ENCODE measurements at places on chromosomes 16 and 17.
A peak's percentile ranks its signal among the peaks of the same experiment; 100 is the strongest.

DNA sequence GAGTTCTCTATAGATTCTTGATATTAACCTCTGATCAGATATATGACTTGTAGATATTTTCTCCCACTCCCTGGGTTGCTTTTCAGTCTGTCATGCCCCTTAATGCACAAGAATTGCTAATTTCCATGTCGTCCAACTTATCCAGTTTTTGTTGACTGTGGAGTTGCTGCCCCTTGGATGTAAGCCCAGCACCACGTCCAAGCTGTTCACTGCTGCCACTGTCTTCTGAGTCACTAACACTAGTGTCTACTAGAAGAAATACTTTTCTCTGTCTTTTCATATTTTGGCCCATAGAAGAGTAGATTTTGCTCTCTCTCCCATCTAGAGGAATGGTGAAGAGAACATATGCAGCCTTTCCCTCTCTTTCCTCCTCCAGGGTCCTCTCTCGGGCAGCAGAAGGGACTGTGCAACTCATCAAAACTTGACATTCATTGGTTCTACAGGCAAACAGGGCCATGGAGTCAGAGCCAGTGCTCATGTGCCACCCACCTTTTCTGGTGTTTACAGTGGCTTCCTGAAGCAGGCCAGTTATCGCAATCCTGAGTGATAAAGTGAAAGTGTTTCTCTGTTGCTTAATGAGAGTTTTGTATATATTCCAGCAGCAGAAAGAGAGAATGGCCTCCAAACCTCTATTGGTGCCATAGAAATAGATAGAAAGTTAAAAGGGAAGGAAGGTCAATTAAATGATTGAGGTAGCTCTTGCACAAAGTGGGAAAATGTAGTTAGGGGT, 22.6 kb upstream of the PMP22 start:
- no peak for DNase-seq

GRCh38 chr16:28181515-28181914, 30.2 kb downstream of the XPO6 start:
- peak; percentile 94 for DNase-seq

DNA sequence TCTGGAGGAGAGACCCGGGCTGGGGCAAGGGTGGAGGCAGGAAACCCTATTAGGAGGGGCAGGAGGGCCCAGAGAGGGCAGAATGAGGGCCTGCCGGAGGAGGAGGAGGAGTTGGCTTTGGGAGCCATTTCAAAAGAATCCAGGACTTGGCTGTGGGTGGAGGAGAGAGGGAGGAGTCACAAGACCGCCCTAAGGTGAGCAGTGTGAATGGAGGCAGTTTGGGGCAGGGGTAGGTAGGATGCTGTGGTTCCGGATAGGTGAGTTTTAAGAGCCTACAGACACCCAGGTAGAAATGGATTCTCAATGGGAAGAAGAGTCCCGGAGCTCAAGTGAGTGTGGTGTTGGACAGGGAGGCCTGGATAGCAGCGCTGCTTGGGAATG, 80.3 kb downstream of the ARHGAP23 start:
- DNase-seq, result no peak

DNA sequence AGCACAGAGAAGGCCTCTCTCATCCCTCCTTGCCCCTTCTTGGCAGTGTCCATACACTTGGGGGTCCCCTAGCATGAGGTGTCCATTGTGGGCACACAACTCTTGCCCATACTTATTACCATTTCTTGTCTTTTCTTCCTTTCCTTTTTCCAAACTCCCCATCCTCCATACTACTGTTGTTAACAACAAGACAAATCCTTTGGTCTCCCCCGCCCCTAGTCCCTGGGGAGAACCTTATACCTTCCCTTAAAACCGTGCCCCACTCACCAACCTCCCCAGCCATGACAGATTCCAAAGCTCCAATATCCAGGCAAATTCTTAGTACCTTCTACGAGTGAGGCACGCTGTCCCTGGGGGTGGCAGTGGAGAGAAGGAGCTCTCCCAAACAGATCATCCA, 82.9 kb downstream of the GAS7 start:
- DNase-seq, result no peak

- no peak for DNase-seq
Observed at GRCh38 chr16:65523283-65523944, 401.6 kb upstream of the CDH11 start.

- no peak for DNase-seq
Observed at GRCh38 chr17:64162554-64162953, 32.6 kb upstream of the ERN1 start.

DNA sequence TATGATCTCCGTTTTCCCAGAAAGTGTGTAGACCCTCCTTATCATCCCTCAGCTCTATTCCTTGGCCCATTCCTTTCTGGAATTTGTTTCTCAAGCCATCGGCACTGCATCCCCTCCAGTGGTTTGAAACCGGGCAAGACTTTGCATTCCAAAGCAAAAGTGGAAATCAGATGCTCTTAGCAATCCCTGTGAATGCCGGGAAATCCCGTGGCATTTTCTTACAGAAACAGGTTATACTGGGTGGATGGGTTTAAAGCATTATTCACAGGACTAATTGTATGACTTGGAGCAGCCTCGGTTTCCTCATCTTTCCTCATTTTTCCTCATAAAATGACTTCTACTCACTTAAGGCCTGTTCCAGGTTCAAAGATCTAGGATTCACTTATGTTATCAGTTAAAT, 52.0 kb downstream of the MAP2K6 start:
- no peak for DNase-seq

DNA sequence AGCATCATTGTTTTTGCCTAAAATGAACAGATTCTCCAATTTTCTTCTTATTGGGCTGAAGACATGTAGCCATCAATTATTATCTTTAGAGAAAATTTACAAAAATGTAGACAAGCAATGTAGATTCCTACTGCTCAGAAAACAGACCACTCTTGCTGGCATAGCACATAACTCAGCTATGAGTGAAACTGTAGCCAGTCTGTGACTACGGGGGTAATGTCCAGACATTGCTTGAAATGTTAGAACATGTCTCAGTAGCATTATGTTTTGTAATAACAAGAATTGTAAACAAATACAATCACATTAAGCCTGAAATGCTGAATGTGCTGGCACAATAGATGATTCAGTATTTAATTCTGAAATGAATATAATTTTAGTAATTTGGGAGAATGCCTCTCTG, 265.7 kb upstream of the KCNJ16 start:
- DNase-seq, result no peak

DNA sequence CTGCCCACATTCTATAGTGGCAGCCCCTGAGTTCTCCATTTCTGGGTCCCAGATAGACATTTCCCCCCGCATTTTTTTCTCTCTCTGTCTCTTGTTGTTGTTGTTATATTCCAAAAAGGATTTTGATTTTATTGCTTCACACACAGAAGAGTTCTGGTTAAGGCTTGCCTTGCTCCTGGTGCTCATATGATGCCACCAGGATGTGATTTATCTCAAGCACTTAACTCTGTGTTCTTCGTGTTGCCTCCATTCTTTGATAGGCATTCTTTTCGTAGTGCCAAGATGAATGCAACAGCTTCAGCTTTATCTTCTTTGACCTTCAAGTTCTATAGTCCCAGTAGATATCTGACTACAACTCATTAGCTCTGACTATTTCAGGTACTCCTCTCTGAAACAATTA, 9.1 kb downstream of the ITGA3 start:
- no peak for DNase-seq

DNA sequence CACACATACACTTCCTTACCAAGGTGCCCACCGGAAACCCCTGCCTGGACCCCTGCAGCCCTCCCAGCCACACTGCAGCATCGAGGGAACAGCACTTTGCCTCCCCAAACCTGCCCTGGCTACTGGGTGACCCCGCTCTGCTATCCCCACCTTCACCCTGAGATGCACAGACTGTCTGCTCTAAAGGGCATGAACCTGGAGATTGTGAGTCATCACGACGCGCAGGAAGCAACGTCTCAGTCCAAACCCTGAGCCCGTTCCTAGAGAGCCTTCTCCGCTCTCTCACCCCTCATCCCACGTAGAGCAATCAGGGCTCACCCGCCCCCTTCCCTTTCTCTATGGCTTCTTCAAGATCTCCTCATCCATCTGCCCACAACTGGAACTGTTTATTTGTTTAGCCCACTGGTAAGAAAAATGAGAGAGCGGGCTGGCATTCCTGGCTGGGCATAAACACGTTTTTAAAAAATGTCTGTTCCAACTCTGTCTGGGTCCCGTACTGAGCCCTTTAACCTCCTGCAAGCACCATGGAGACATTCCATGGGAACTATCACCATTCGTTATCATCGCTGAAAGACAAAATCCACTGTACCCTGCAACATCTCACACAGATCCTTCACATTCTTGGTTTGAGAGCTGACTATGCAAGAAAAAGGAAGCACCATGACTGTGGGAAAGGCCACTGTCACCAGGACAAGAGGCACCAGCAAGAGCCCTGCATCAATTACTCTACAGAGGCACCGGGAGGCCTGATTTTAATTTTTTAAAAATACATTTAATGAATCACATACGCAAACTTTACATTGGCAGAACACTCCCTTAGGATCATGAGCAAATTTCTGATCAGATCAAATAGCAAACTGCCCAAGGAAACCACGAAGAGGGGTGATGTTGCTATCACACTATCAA, 28.2 kb downstream of the ZFHX3 start:
- peak; percentile 60 for DNase-seq

DNA sequence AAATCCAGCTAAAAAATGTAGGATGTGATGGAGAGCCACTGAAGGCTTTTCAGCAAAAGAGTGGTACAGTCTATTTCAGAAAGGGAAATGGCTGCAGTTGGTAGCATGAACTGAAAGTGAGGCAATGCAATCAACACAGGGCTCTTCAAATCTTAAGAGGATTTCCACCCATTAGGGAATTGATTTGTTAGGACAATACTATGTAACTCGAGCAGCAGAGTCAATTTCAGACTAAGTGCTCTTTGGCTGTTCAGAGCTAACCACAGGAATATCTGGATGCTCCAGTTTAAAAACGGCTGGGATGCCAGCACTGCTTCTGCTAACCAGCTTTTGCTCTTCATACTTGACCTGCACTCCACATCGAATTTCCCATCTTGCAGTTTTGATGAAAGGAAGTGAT, 24.6 kb downstream of the CACNG1 start:
- DNase-seq, result no peak

DNA sequence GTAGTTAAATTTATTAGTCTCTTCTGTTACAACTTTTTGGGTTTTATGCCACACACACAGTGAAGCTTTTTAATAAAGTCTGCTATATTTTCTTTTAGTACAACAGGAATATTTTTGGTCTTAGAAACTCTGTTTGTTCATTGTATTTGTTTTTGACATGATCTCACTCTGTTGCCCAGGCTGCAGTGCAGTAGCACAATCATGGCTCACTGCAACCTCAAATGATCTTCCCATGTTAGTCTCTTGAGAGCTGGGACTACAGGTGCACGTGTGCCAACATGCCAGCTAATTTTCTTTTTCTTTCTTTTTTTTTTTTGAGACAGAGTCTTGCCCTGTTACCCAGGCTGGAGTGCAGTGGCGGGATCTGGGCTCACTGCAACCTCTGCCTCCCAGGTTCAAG, 27.1 kb downstream of the PPM1D start:
- DNase-seq, result no peak

DNA sequence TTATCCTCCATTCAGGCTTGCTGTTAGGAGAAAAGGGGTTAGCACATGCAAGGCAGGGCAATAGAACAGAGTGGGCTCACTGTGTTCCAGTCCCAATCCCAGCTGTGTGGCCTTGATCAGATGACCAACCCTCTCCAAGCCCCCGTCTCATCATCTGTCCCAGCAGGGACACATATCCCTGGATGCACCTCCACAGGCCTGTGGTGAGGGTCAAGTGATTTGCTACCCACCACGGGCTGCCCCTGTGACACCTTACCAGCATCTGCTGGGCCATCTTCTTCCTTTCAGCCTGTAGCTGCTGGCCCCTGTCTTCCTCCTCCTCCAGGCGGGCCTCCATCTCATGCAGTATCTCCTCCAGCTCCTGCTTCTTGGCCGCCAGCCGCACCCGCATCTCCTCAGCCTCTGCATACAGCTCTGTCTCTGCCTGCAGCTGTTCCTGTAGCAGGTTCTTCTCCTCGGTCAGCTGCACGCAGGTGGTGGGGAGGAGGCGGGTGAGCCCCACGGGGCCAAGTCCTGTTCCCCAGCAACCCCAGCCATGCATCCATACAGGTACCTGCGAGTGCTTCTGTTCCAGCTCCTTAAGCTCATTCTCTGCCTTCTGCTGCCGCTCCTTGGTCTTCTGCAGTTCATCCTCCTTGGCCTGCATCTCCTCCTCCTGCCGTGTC, 91.3 kb downstream of the NDE1 start:
- no peak for DNase-seq

GRCh38 chr17:59374612-59375011, 43.2 kb downstream of the YPEL2 start:
- DNase-seq, result no peak

DNA sequence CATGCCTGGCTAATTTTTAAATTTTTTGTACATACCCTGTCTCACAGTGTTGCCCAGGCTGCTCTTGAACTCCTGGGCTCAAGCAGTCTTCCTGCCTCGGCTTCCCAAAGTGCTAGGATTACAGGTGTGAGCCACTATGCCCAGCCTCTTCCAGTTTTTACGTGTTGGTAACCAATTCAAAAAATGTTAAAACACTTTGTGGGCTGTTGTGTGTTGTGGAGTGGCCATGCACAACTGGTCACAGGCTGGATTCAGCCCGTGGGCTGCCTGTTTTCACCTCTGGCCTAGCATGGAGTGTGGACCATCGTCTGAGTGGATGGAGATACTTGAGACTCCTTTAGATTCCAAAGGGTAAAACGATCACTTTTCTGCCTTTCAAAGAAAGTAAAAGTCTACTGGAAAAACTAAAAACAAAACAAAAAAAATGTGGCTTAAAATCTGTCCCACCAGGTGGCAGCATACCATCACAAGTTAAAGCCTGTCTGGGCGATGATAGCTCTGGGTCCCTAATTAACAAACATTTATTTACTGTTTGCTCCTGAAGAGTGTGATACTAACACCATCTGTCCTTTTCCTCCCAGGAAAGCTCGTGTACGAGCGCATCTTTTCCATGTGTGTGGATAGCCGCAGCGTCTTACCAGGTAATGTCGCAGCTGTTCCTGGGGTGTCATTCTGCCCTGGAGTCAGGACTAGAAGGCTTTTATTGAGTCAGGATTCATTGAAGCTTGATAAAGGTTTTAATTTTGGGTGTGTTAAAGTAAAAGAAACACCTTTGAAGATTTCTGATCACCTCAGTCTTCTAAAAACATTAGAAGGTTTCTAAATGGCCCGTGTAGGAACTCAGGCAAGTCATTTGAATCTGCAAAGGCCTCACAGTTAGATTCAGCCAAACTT, 45.8 kb downstream of the VPS35L start:
- DNase-seq, result no peak

DNA sequence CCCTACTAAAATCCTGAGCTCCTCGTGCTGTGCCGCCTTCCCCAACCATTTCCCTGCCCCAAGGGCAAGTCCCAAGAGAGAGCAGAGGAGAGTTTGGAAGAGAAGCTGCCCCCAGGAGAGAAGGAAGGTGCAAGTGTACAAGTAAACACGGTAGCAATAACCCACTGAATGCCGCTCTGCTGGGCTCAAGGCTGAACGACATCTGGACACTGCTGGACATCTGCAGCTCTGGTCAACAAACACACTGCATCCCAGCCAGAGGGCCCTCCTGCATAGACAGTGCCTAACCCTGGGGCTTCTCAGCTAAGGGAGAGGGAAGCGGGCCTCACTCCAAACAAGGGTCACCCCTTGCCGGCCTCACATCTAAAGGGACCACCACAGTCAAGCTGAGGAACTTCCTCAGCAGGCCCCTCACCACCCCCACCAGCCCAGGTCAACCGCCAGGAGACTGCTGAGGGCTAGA, 12.7 kb downstream of the JUP start:
- no peak for DNase-seq

- peak; percentile 42 for DNase-seq
Observed at GRCh38 chr17:39151943-39152818, 744 bp upstream of the PLXDC1 start.

- DNase-seq, result no peak
Observed at GRCh38 chr16:70395345-70395901, 43.5 kb downstream of the ST3GAL2 start.

GRCh38 chr16:28300327-28300726, 8.0 kb downstream of the SBK1 start:
- no peak for DNase-seq

All from NCI-H226 (cell line).